SK-N-DZ (cell line): ENCODE measurements at places on chromosomes 7 and 10.

GRCh38 chr7:110677405-110677804 lies 413.5 kb upstream of the LRRN3 start:
- DNase-seq = no peak

- DNase-seq = no peak
These were observed 98.3 kb upstream of the PRSS58 start for GRCh38 chr7:142356166-142356565.

GRCh38 chr10:84342584-84342983 lies 14.2 kb downstream of the CCSER2 start:
- no peak for DNase-seq

GRCh38 chr7:16431646-16432424 lies 10.5 kb upstream of the CRPPA start:
- peak; percentile 49 for DNase-seq
